ENCODE measurements at places on chromosomes 5 and 9. TPM values are rescaled to one million over a fixed set of nuclear protein-coding genes. Genes with fewer than 3 reads are reported as not detected.

Gene PCDHB16
- polyA plus RNA-seq = 0.32 TPM

Gene MED27
- polyA plus RNA-seq = 36.9 TPM

DNA sequence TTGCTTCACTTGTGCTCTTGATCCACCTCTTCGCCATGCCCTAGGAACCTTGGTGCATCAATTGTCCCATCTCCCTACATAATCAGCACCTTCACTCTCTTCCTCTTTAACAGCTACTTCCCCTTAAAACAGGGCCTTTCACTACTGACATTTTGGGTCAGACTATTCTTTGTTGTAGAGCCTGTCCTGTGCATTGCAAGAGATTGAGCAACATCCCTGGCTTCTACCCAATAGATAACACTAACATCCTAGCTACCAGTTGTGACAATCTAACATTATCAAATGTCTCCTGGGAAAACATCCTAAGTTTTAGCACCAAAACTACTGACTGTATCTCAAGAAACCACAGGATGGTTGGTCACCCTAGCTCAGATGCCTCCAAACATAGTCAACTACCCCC lies 854.3 kb upstream of the DMAC1 start:
- no peak for DNase-seq

DNA sequence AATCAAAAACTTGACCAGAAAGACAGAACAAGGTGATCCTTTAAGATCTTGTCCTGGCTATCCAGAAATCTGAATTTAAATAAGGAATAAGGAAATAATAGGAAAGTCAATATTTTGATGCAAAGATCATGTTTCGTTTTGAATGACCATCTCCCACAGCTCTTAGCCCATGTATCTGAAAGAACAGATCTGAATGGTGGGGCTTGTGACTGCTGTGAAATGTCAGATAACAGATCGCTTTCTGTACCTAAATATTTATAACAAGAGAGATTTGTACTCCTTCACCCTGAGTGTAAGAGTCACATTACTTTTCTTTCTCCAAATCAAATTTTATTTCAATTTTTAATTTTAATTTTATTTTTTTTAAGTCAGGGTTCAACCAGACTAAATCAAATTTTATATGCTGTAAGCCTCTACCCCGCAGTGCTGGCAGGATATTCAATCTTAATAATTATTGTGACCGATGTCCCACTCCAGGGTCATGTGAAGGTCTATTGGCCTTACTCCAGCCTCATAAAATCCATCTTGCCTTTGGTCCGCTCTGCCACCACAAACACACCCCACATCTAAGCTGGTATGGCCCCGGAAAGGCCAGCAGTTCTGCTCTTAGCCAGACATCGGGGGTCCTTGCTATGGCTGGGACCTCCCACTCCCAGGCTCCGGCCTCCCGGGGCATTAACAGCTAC lies 7.0 kb upstream of the SLC26A2 start:
- DNase-seq = no peak

DNA sequence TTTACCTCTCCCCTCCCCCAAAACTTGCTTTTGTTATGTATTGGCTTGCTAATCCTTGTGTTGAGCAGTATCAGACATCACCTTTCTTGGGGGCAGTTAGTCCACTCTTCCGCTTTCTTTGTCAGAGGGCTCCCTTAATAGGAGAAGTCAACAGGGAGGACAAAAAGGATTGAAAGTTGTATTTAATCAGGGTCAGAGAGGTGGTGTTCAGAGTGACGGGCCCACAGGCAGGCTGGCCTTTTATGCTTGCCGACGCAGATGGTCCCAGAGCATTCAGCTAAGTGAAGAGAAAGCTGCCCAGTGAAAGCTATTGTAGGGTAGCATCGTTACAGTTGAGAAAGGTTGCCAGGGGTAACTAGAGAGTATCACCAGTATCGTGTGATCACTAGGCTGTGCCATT lies 131.1 kb downstream of the ZCCHC7 start:
- DNase-seq = no peak

DNA sequence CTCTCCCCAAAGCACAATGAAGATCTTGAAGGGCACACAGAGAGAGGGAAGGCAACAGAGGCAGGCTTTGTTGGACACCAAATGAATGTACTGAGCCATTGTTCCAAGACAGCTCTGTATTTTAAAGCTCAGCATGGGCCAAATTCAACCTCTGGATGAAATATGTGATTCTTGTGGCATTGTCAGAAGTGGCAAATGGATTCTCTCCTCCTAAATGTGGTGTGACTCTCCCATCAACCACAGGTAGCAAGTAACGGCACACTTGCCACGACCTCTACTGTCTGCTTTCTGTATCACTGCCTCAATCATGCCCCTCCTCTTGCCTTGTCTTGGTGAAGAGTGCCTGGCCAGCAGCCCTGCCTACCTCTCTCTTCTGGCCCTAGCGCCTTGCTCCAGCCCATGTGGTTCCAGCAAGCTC lies 6.1 kb upstream of the MOB3B start:
- no peak for DNase-seq

DNA sequence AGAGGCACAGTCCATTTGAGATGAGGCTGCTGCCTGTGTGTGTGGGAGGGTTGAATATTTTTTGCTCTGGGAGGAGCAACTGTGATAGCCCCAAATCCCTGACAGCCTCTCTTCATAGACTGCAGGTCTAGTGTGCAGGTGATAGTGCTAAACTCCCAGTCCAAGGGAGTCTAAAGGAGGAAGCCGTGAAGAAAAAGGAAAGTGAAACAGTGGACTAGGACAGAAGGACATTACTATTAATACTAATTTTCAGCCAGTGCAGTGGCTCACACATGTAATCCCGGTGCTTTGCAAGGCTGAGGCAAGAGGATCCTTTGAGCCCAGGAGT lies 295.0 kb downstream of the PDE4D start:
- DNase-seq = no peak
